ENCODE measurements at places on chromosomes 11 and 22. TPM values are rescaled to one million over a fixed set of nuclear protein-coding genes. Genes with fewer than 3 reads are reported as not detected.

Gene RAB3IL1
- total RNA-seq, result 0.53 TPM

Gene TREH
- total RNA-seq, result not detected

Gene GAL
- 6.1 TPM for total RNA-seq

Gene PDE3B
- total RNA-seq, result not detected

Gene MAP6
- 0.38 TPM for total RNA-seq

Gene SLC39A13
- 97.5 TPM for total RNA-seq

Gene APOL6
- 4.3 TPM for total RNA-seq

Gene TRIM66
- 1.3 TPM for total RNA-seq

Gene CLCF1
- 4.6 TPM for total RNA-seq

Gene SCGB2A2
- total RNA-seq, result not detected

Gene OSBPL5
- total RNA-seq, result 20.1 TPM

Gene FEN1
- total RNA-seq, result 63.6 TPM

Gene ALX4
- total RNA-seq, result not detected

Gene DUSP8
- total RNA-seq, result 0.68 TPM

Gene ADAMTS15
- total RNA-seq, result 0.86 TPM

Gene ENTHD1
- total RNA-seq, result not detected

Gene RASL10A
- not detected for total RNA-seq

Gene IFT27
- total RNA-seq, result 14.2 TPM

Gene CLDN5
- total RNA-seq, result not detected

Gene OR52K2
- not detected for total RNA-seq

Gene SCGB1C1
- total RNA-seq, result not detected

Gene CHADL
- 3.5 TPM for total RNA-seq

Gene BAIAP2L2
- 7.1 TPM for total RNA-seq

Gene SDHD
- total RNA-seq, result 103 TPM

Gene KCNK4
- total RNA-seq, result 0.80 TPM

Gene FRMD8
- 55.0 TPM for total RNA-seq

Gene GRM5
- total RNA-seq, result not detected

Gene SEC14L2
- total RNA-seq, result 76.5 TPM

Gene SLC25A17
- total RNA-seq, result 23.3 TPM

Gene SHANK3
- total RNA-seq, result 5.2 TPM

Gene MS4A1
- total RNA-seq, result not detected

Gene KCNK7
- total RNA-seq, result 0.23 TPM

Gene TRPC6
- total RNA-seq, result 0.23 TPM

Gene MYOD1
- not detected for total RNA-seq

Gene TEX54
- total RNA-seq, result not detected

Gene LYVE1
- total RNA-seq, result not detected

Data from hair follicular keratinocyte (primary cell).